ENCODE measurements at places on chromosomes 13 and 19.

DNA sequence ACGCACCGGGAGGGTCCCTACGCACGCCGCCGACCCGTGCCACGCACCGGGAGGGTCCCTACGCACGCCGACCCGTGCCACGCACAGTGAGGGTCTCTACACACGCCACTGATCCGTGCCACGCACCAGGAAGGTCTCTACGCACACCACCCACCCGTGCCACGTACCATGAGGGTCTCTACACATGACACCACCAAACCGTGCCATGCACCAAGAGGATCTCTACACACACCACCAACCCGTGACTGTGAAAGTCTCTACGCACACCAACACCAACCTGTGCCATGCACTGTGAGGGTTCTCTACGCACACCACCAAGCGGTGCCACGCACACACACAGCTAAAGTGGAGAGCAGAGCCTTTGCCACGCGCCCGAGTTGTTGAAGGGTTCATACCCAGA, 16.7 kb downstream of the ZNF787 start:
- DNase-seq: no peak

GRCh38 chr13:49436890-49437289, 7.0 kb downstream of the CAB39L start:
- no peak for DNase-seq

- no peak for DNase-seq
These were observed 97.7 kb upstream of the VSTM2B start for GRCh38 chr19:29428071-29428470.

DNA sequence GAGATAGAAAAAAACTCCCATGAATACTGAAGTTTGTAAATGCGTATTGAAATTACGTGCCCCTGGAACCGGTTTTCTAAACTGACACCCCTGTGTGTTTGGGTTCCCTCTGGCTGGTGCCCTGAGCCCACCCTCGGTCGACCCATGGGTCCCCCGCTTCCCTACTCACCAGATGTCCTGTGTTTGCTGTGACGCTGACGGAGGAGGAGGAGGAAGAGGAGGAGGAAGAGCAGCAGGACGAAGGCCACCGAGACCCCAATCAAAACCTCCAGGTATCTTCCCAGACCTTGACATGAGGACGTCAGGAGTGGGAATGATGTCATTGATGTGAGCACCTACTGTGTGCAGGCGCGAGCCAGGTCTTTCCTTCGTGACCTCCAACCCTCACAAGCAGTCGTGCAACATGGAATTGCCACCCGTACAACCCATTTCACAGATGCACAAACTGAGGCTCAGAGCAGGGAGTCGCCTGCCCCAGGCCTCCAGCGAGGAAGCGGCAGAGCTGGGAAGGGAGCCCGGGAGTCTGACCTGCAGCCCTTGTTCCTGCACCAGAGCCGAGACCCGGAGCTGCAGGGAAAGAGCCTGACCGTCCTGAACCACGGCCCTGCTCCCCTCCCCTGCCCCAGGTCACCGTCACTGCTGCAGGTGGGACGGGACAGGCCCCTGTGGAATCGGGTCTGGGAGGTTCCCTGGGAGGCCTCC, 3.7 kb downstream of the LILRB3 start:
- no peak for DNase-seq

GRCh38 chr19:3785938-3786824, at the start of gene MATK:
Gene MATK, minus strand, starts transcription at chr19:3786381. Its CDS starts 1,246 bp downstream, at chr19:3785135.
- DNase-seq: no peak

- no peak for DNase-seq
These were observed 31.0 kb downstream of the LYL1 start for GRCh38 chr19:13071444-13072187.

DNA sequence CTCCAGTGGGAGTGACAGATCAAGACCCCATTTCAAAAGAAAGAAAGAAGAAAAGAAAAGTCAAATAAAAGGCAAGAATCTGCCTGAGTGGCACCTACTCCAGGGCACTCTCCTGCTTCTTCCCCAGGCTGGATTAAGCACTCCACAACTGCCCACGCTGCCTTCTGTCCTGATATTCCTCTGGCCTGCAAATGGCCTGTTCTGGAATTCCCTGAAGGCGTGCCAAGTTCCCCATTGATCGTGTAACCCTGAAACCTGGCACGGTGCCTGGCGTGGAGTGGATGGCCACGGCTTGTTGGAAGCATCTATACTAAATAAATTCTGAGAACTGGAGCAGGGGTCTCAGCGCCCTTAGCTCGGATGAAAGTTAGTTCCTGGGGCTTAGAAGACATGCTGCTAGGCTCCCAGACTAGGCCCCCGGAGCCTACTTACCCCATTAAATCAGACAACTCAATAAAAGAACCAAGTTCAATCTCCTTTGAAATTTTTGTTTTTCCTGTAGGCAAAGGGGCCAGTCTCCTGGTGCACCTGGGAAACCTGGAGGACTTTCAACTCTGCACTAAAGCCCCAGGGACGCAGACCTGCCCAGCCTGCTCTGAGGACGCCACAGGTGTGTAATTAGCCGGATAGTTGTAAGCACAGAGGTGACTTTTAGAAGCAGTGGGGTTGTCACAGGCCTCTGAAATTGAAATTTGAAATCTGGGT, 21.9 kb downstream of the ANKRD27 start:
- DNase-seq: no peak

DNA sequence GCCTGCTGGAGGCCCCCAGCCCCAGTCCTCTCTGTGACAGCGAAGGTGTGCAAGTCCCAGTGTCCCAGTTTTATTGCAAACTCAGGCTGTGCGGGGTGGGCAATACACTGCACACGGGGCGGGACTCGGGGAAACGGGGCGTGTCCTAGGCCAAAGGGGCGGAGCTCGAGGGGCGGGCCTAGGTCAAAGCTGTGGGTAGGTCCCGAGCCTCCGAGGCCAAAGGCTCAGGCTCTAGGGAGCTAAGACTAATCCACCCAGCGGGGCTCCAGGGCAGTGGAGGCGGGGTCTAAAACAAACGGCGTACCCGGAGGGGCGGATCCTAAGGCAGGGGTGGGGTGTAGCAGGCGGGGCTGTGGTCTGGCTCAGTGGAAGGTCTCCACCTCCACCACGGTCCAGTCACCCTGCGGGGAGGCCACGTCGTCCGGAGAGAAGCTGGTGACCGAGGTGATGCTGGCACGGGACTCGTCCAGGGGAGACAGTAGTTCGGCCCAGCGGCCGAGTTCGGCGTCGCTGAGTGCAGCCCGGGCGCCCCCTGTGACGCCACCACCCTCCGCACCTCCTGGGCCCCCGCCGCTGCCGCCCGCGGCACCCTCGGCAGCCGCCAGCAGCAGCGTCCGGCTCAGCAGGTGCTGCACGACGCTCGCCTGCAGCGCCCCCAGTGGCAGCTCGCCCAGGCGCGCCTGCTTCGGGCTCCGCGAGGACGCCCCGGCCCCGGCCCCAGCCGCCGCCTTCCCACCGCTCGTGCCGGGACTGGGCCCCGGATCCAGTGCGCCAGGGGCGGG, 5.3 kb downstream of the PRR36 start:
- DNase-seq: peak; percentile 38

- DNase-seq: no peak
These were observed 5.6 kb downstream of the MFSD12 start for GRCh38 chr19:3551792-3552095.

DNA sequence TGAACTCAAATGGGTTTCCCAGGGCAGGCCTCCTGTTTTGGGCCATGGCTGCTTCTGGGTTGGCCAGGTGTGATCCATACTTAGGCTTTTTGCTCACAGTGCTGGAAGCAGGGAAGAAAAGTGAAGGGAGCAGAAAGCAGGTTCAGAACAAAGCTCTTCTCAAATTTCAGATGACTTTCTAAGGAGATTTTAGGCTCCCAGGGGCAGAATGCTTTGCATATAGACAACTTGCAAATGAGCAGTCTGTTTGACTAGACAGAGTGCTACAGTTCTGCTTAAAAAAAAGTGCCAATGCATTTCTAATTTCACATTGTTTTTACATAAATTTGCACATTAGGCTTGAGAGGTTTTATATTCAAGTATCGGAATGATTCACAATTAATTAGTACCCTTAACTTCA, 2.6 kb upstream of the SLC10A2 start:
- no peak for DNase-seq

GRCh38 chr13:74217811-74218210, 83.6 kb upstream of the KLF12 start:
- no peak for DNase-seq

- no peak for DNase-seq
These were observed 7.3 kb upstream of the GADD45B start for GRCh38 chr19:2468596-2468995.

DNA sequence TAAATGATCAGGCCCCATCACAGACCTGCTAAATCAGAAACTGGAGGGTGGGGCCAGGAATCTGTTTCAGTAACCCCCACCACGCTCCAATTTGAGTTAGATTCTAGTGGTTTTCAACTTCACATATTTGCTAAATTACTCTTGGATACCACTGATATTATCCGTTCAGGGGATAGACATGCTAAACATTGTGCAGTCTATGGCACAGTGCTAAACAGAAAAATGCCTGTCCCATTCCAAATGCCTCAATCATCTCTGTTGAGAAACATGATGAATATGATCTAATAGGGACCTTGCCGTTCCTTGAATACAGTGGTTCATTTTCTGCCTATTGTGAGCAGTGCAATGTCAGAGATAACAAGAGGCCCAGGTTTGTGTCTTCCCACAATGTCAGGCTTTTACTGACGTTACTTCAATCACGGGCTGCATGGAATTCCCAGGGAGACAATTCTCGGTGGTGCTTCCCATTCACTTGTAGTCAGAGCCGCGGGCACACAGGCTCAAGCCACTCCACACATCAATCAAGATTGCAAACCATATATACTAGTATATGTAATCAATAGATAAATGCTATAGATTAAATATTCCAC, 52.7 kb downstream of the MYO16 start:
- DNase-seq: no peak

DNA sequence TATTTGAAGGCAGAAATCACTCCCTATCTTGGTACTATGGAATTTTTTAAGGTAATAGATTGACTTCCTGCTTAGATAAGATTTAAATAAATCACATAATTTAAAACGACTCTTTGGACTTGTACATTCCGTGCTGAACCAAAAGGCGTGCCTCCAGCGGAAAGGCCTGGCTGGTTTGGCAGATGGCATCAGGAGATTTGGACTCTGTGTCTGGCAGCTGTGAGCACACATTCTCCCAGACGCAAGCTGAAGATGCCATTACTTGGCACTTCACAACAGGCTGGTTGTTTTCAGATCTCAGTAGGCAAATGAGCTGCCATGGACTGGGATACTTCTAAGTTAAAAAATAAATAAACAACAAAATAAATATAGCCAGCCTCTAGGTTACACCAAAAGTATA, 104.5 kb upstream of the SLC15A1 start:
- DNase-seq: no peak

DNA sequence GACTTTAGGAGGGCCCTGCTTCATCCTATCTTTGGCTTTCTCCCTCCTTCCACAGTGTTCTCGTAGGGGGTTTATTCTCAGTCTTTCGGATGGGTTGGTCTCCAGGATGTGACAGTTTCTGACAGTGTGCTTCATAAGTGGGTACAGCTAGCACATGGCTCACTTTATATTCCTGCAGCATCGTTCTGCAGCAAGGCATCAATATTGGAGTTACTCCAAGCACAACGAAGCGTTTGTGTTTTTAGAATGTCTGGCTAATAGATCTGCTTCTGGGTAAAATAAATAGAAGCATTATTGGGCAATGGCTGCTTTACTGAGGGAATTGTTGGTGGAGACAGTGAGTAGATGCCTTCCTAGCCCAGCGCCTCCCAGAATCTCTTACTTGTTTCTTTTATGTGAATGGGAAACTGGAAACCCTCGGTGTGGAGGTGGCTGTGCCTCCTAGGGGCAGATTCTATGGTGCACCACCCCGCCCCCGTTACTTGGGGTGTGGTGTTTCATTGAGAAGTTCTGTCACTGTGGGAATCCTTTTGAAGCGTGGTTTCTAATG, 2.0 kb downstream of the FARP1 start:
- DNase-seq: peak; percentile 21

- DNase-seq: no peak
These were observed at the start of gene MYBPC2 for GRCh38 chr19:50432221-50433028. Gene MYBPC2, plus strand, starts transcription at chr19:50432892. Its CDS starts 62 bp downstream, at chr19:50432954.

GRCh38 chr13:33582121-33582520, 235.8 kb upstream of the RFC3 start:
- no peak for DNase-seq

GRCh38 chr19:33814181-33815165, 17.8 kb downstream of the KCTD15 start:
- DNase-seq: no peak

- no peak for DNase-seq
These were observed 224.1 kb downstream of the SLITRK6 start for GRCh38 chr13:85575110-85575509.

GRCh38 chr19:39506944-39507714, 7.8 kb upstream of the SELENOV start:
- DNase-seq: peak; percentile 42

DNA sequence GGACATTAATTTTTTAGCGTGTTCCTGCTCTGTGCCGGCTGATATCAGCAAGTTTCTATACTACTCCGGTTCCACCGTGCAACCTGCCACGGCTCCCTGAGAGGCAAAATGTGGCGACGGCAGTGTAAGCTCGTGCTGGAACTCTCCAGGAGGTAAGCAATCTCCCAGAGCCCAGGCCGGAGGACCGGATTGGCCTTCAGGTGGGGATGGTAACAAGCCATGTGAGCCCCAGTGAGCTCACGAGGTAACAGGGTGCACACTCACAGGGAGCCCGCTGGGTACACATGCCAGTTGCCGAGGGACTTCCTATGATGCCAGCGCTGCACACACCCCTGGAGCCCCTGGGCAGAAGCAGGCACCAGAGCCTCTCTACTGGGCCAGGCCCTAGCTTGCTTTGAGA, 38.5 kb downstream of the NAXD start:
- DNase-seq: no peak

GRCh38 chr19:49514151-49514550, 1.7 kb downstream of the FCGRT start:
- DNase-seq: no peak

DNA sequence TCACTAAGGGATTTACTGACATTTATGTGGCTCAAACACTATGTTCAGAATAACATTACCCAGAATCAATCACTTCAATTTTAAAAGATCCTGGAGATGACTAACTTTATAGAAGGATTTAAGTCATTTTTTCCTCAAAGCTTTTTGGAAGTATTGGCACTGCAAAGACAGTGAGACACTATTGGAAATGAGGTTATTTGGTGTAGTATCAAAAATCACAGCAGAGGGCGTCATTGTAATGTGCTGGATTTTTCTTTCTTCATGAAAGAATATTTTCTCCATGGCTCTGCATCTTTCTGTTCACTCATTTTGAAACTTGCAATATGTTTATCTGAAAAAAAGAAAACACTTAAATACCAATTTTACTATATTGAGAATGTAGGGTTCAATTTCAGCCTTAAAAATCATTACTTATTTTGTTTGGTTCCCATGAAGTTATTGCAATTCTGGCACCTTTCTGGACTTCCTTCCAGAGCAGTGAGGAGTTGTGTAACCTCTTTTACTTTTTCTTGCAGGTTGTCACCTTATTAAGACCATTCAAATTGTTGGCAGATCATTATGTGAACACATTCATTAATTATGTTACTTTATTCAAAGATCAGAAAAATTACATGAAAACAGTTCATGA, 3.7 kb upstream of the CSNK1A1L start:
- DNase-seq: peak; percentile 14

GRCh38 chr13:28541966-28542365, 47.0 kb upstream of the FLT1 start:
- no peak for DNase-seq

Data from kidney capillary endothelial cell (primary cell).